ENCODE measurements at places on chromosomes 5 and 9.
A peak's percentile ranks its signal among the peaks of the same experiment; 100 is the strongest.

DNA sequence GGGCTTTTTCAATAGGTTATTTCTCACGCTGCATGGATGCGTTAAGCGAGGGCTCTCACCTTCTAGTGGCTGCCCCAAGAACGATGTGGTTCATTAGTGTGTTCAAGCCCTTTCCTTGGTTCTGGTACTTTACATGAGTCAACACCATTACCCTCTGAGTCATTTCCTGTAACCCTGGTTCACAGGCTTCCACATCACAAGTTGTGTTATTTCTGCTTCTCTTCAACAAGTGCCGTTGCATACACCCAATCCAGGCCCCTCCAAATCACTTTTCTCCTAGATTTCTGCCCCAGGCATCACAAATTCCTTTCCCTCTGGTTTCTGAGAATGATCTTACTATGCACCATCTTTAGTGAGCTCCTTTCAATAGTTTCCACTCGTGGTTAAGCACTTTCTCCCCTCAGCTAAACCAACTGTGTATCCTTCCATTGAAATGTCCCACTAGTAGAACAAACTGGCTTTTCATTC is 69.5 kb upstream of the RAD23B start:
- DNase-seq: no peak

DNA sequence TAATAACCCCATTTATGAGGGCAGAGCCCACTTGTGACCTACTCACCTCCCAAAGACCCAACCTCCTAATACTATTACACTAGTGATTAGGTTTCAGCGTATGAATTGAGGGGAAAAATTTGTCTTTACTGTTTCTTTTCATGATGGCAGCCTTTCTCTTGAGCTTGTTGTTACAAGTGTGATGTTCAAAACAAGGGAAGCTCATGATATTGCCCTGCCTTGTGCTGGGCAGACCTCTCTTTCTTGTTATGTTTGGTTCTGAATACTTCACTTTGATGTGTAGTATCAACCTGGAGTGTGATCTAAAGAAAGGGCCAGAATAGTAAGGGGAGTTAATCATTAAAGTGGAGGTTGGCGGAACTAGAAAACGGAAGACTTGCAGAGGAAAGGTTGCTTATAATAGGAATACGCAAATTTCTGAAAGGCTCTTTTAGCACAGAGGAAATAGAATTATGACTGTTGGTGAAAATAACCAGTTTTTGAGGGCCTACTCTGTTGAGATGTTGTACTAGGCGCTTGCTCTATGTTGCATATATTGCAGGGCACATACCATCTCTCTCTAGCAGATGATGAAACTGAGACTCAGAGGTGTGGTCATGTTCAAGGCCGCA is 68.2 kb downstream of the MELK start:
- DNase-seq: no peak

DNA sequence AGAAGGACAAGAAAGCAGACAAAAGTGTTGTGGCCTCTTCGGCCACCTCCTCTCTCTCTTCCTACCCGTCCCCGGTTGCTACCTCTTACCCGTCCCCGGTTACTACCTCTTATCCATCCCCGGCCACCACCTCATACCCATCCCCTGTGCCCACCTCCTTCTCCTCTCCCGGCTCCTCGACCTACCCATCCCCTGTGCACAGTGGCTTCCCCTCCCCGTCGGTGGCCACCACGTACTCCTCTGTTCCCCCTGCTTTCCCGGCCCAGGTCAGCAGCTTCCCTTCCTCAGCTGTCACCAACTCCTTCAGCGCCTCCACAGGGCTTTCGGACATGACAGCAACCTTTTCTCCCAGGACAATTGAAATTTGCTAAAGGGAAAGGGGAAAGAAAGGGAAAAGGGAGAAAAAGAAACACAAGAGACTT is 2.4 kb downstream of the EGR1 start:
- no peak for DNase-seq

DNA sequence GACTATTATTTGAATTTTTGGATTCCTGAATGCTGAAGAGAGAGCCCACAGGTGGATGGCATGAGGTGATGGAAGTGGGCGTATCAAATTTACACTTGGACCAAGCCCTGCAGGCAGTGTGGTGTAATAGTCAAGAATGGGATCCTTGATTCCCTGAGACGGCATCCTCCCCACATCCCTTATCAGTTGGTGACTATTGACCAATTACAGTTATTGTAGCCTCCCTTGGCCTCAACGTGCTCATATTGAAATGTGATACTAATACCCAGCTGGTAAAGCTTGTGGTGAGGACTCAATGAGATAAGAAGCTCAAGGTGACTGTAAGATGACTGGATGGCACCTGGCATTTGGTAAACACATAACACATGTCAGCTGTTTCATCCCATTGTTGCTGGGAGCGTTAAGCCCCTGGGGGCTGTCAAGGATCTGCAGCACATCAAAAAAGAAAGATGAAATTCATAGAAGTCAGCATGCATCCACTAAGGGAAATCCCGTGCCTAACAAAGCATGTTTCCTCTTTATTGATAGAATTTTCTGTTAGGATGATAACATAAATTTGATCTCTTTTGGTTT is 65.6 kb upstream of the IRX2 start:
- no peak for DNase-seq

GRCh38 chr9:96461336-96461735 is 11.4 kb downstream of the HABP4 start:
- DNase-seq: no peak

DNA sequence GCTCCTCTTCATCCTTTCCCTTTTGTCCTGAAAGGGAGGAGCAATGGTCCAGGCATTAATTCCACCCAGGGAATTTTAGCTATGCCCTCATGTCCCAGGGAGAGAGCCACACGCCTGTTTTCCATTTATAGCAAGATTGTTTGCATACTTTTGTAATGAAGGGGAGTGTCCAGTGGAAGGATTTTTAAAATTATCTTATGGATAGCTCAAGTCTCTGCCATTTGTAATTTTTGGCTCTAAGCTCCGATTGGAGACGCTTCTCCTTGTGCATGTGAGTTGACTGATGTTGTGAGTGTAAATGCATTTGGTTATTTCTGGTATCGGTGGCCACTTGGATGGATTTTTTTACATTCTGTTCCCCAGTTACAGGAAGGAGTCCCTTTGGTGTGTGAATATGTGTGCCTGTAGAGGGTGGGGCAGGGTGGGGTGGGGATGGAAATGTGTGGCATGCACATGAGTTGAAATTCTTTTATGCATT is 7.2 kb upstream of the RPL26L1 start:
- DNase-seq: no peak

DNA sequence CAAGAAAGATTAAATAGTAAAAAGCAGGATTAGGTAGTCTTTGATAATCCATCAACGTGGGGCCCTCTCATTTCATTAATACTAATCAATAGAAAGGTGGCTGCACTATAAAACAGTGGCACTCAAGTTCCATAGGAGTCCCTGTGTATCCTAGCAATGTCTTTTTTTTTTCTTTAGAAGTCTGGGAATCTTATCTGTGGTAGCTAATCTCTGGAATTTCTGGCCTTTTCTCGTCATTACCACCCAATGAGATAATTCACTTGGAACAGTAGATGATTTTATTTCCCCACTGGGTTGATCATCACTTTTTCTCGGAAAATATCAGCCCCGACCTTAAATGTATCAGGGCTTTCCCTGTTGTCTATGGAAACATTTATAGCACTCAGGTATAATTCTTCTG is 86.8 kb upstream of the CDH6 start:
- no peak for DNase-seq

DNA sequence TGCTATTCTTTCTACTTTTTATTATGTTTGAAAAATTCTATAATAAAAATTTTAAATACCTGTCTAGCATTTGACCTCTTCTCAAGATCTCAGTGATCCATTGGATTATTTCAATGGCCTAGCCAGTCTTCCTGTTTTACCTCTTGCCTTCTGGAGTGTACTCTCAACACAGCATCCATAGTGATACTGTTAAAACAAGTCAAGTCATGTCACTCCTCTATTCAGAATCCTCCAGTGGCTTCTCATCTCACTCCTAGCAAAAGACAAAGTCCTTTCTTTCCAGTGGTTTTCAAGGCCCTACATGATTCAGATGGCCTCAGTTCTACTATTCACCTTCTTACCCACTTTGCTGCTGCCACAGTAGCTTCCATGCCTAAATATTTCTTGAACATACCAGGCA is 1.8 kb downstream of the MARVELD2 start:
- DNase-seq: no peak

- no peak for DNase-seq
Measured at GRCh38 chr9:107131108-107131799, 151.8 kb upstream of the RAD23B start.

- no peak for DNase-seq
Measured at GRCh38 chr9:88897081-88897480, 94.2 kb upstream of the S1PR3 start.

DNA sequence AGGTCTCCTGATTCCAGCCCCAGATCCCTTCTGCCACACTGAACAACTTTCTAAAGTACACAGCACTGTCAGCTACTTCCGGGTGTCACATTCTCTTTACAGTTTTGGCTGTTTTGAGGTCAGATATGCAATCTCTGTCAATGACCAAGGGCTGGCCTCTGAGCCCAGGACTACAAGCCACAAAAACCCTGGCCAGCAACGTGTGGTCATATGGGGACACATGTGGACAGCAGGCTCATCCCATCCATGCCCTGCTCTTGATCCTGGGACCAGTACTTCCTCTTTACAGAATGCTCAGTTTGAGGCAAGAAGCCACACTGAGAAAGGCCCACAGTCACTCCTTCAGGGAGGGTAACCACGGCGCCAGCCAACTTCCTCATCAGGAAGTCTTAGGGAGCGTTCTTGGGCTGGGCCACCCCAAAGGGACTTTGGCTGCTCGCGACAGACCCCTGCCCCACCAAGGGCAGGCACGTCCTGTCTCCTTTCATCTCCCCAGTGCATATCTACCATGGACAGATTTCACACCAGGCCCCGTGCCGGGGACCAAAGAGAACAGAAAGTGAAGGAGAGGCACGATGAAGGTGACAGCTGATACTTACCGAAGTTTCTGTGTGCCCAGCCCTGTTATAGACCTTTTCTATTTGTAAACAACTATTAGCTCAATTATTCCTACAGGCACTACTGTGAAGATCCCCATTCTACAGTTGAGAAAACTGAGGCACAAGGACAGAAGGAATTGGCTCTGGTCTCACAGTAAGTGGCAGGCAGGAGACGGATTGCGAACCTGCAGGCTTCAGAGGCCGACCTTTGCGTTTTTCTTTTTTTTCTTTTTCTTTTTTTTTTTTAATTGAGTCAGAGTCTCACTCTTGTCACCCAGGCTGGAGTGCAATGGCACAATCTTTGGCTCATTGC is 37.3 kb downstream of the STK10 start:
- no peak for DNase-seq

- peak; percentile 62 for DNase-seq
Measured at GRCh38 chr5:6636293-6636692, 3.1 kb downstream of the SRD5A1 start.

- no peak for DNase-seq
Measured at GRCh38 chr5:57468481-57469163, 14.0 kb downstream of the ACTBL2 start.

DNA sequence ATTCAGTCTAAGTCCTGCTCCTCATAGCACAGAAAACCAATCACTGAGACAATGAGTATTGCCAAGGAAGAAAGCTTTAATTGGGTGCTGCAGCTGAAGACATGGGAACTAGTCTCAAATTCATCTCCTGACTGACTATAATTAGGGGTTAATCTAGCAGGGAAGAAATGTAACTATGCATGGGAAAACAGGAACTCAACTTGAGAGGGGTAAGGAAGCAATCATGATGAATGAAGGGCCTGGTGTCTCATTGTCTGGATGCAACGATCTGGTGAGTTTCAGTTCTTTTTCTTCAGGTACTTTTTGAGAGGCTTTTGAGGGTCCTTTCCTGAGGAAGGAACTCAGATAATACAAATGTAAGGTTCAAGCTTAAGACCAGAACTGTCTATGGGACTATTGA is 24.0 kb upstream of the OCLN start:
- DNase-seq: no peak

- no peak for DNase-seq
Measured at GRCh38 chr5:116135344-116135743, 50.5 kb downstream of the COMMD10 start.

DNA sequence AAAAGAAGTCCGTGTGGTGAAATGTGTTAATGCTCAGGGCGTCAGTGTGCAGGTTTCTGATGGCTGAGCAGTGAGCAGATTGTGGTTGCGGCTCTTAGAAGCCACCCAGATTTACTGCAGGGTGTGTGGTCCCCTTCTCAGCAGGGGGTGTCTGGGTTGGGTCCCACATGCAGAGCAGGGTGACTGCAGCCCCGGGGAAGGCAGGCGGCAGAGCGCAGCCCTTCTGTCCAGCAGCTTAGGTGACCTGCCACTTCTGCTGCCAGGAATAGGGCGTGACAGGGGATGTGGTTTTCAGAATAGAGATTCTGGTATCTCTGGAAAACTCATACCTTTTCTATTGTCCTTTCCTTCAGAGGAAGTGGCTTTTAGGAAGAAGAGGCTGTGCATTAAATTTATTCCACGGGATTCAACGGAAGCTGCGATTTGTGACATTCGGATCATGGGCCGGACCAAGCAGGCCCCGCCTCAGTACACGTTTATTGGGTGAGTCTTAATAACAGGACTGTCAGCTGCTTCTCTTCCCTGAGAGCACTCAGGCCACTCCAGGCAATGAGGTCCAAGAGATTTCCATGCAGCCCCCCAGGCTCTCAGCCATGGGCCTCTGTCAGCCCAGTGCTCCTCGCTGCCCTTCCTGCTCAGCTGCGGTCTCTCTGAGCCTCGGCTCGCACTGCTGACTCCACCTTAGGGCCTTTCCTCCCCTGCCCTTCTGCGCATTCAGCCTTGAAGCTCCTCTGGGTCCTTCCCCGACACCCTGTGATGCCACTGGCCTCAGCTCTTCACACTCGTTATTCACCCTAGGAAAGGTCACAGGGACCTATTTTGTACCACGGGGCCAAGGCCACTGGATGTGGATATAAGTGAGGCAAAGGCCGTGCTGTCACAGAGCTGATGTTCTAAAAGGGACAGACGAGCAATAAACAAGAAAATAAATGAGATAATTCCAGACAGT is 65.4 kb downstream of the MVB12B start:
- no peak for DNase-seq

GRCh38 chr5:133482028-133482427 is 130.3 kb downstream of the FSTL4 start:
- DNase-seq: no peak

- no peak for DNase-seq
Measured at GRCh38 chr5:3843706-3844105, 248.1 kb downstream of the IRX1 start.

DNA sequence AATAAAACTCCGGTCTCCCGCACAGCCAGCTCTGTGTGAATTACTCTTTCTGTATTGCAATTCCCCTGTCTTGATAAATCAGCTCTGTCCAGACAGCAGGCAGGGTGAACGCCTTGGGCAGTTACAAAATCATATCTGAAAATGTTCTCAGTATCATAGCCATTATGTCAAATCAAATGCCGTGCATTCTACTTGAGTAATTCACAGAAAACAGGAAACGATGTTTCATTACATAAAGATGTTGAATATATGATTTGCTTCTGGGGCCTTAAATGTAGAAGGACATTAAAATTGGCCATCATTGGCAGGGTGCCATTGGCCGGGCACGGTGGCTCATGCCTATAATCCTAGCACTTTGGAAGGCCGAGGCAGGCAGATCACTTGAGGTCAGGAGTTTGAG is 8.5 kb downstream of the POLR3G start:
- DNase-seq: no peak

All from NCI-H2081 (cell line).